ENCODE measurements at places on chromosomes 7 and 10.

GRCh38 chr10:70212879-70213278 is 20.4 kb downstream of the PPA1 start:
- no peak for DNase-seq

- DNase-seq, result no peak
Measured at GRCh38 chr7:29463504-29464158, 100.0 kb upstream of the PRR15 start.

- peak; percentile 52 for DNase-seq
Measured at GRCh38 chr10:21993360-21994001, 10.0 kb downstream of the DNAJC1 start.

DNA sequence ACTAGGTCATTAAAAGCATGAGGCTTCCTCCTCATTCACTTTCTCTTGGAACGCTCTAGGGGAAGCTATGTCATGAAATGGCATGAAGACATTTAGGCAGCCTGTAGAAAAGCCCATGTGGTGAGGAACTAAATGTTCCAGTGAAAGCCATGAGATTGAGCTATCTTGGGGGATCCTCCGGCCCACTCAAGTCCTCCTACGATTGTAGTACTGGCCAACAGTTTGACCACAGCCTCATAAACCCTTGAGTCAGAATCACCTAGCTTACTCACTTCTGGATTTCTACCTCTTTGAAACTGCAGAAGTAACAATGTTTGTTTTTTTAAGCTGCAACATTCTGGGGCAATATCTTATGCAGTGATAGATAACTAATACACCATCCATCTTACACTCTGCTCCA is 605.1 kb downstream of the SORCS1 start:
- no peak for DNase-seq

- DNase-seq, result no peak
Measured at GRCh38 chr10:77309092-77309491, 328.5 kb downstream of the KCNMA1 start.

- no peak for DNase-seq
Measured at GRCh38 chr10:26216585-26217395, at the start of gene GAD2. GAD2 (plus strand) TSS chr10:26216774; CDS start chr10:26216810, 36 bp downstream.

GRCh38 chr10:70758757-70759514 is 26.2 kb downstream of the TBATA start:
- DNase-seq, result peak; percentile 62

DNA sequence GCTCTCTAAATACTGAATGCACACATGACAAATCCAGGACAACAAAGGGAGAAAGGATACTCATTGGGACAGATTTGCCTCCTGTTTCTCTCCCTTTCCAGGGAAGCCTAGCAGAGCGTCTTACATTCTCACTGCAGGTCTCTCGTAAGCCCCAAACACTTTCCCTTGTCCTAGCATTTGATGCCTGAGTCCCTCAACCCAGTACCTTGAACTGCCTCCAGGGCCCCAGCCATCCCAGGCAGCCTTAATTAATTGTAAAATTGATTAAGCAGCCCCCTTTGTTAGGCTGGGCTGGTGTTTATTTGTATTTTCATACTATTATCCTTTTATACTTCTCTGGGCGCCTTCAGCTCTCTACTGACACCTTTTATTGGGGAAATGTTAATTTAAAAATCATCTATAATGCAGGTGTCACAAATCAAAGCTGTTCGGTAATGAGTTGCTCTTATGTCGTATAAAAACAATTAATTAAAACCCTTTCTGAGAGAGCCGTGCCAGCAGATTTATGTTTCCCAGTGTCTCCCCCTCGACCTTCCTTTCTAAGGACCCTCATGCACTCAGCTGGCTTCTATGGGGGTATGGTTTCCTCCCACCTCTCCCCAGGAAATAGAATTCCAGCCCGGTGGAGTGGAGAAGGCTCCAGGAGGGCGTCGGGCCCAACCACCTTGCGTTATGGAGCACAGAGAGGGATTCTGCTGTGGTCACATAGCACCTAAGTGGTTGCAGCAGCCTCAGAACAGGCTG is 243.8 kb downstream of the RPS24 start:
- no peak for DNase-seq

- DNase-seq, result no peak
Measured at GRCh38 chr10:7449063-7449695, 38.3 kb upstream of the SFMBT2 start.

DNA sequence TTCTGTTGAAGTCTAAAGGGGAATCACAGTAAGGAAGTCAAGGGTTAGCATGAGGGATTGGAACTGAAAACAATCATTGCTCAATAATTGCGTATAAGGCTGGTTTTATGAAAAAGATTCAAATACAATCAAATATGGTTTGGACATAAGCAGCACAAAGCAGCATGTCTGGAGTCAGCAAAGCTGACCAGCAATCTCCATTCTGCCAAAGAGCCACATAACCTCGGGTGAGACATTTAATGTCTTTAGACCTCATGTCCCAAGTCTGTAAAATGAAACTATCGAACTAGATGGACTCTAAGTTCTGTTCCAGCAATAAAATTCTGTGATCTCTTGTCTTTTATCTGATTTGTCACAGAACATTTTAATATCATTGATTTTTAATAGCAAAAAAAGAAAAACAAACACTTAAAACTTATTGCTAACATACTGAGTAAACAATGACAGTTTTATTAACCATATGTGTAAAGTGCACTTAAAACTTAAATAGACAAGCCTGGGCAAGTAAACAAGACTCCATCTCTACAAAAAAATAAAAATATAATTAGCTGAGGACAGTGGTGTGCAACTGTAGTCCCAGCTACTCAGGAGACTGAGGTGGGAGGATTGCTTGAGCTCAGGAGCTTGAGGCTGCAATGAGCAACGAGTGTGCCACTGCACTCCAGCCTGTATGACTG is 217.0 kb downstream of the MAGI2 start:
- DNase-seq, result no peak

GRCh38 chr10:65395631-65396030 is 1530.2 kb upstream of the LRRTM3 start:
- DNase-seq, result no peak

- no peak for DNase-seq
Measured at GRCh38 chr10:101249171-101249581, 19.9 kb upstream of the LBX1 start.

- DNase-seq, result no peak
Measured at GRCh38 chr10:71723311-71723710, 3.7 kb upstream of the C10orf105 start.

GRCh38 chr10:99695761-99696160 is 36.2 kb downstream of the COX15 start:
- no peak for DNase-seq

DNA sequence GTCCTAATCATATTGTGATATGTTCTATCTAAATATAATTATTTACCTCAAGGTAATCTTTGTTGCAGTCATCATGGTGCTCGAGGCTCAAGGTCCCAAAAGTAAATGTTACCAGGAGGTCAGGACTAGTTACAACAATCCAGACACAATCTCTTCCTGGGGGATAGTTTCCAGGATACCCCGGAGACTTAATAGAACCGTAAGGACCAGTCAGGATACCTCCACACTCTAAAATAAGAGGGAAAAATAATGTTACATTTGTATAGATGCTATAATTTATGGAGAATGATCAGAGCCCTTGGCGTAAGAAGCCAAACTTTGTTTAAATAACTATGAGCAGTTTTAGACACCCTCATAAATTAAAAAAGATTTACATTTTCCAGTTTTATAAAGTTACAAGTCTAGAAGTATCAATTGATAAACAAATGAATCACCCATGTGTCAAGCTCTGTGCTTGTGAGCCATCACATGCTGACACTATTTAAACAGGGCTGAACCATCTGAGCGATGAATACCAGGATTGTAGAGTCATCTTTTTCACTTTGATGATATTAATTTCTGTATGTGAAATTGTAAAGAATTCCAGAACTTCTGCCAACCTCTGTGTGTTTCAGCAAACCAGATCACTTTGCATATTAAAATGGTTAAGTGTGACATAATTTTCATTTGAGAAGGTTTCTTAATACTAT is 41.3 kb downstream of the CUBN start:
- no peak for DNase-seq

- no peak for DNase-seq
Measured at GRCh38 chr7:127650847-127651555, 993 bp upstream of the SND1 start.

DNA sequence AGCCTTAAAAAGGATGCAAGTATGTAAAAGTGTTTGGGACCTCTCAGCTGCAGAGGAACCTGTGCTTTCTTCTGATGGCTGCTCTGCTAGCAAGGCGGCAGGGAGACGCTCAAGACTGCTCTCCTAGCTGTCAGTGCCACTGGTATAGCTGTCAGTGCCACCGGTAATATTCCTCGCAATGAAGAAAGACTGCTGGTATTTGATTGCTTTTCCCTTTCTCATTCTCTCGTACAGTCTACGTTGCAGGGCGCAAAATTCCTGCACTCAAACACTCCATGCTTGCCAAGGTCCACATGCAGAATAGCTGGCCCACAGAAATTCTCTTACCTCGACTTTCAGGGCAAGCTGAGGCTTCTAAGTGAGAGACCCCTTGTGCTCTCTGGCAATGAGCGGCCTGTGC is 432.6 kb upstream of the KLF6 start:
- DNase-seq, result no peak

DNA sequence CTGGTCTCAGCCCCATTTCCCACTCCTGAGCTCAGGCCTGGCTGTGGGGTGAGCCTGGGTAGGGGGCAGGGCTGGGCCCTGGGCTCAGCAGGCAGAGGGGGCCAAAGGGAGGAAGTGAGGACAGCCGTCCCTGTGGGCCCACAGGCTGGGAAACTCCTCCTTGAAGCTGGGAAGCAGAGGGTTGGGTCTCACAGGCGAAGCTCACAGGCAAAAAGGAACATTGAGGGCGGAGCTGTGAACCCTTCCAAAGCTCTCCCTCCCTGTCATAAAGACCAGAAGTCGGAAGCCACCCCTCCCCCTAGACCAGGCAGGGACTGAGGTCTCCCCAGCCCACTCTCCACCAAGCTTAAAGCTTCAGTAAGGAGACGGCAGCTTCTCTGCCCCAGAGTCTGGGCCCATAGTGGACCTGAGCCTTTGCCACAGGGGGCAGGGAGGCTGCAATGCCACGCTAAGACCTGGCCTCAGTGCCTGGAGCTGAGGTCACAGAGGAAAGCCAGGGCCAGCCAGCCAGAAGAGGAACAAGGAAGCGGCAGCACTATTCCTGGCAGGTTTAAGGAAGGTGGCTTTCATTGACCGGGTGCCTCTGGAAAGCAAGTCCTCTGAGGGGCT is 1.0 kb upstream of the KCP start:
- no peak for DNase-seq

- DNase-seq, result no peak
Measured at GRCh38 chr10:96413151-96413787, 54.5 kb upstream of the OPALIN start.

GRCh38 chr7:36088966-36089365 is 64.1 kb upstream of the EEPD1 start:
- DNase-seq, result no peak

- no peak for DNase-seq
Measured at GRCh38 chr7:21708096-21708495, 165.3 kb downstream of the DNAH11 start.

DNA sequence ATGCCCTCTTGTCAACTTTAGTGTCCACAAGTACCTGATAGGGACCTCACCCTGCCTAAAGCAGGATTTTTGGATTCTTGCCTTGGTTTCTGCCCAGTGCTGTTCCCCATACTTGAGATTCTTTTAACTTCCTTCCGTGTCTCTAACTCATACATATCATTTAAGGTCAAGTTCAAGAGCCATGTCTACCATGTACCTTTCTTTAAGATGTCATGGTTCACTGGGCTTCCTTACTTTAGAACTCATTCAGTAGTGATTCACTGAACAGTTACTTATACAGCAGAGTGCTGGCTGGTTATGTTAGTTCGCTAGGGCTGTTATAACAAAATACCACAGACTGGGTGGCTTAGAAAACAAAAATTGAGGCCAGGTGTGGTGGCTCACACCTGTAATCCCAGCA is 5.0 kb upstream of the CFAP58 start:
- DNase-seq, result no peak

GRCh38 chr10:29773675-29774091 is 138.9 kb upstream of the SVIL start:
- DNase-seq, result no peak

- DNase-seq, result no peak
Measured at GRCh38 chr7:139886899-139887298, 57.8 kb downstream of the TBXAS1 start.

- DNase-seq, result no peak
Measured at GRCh38 chr10:93745408-93746065, 12.2 kb upstream of the LGI1 start.

- DNase-seq, result no peak
Measured at GRCh38 chr10:81873932-81874816, 820 bp upstream of the NRG3 start.

GRCh38 chr7:132828502-132828901 is 252.2 kb upstream of the PLXNA4 start:
- DNase-seq, result no peak

DNA sequence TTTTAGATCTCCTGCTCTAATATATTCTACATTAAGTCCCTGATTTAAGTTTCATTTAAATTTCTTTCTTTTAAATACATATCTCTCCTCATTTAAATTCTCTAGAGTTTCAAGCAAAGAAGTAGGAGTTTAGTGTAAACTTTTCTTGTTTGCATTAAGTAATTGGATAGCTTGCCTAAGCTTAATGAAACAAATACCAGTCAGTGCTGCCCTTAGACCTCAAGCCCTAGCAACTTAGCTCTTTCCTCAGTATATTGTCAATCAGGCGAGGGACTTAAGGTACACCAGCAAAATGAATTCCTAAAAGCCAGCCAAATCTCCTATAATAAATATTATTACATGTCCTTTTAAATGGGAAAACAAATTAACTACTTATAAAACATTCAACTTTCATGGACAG is 101.5 kb downstream of the CHCHD3 start:
- DNase-seq, result no peak

DNA sequence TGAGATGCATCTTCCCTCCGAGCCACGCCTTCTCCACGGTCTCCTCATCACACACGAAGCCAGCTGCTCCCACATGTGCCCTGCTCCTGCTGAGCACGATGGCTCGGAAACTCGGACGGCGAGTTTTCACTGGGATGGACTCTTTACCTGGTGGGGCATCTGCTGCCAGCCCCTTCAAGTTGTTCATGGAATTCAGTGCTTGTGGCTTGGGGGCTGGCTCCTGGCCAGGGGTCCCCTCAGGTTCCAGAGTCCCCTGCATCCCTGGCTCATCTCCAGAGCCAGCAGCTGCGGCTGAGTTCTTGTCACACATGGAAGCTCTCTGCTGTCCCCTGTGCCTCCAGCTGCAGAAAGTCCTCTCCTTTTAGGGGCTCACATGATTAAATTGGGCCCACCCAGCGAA is 654.0 kb downstream of the SDK1 start:
- DNase-seq, result no peak

DNA sequence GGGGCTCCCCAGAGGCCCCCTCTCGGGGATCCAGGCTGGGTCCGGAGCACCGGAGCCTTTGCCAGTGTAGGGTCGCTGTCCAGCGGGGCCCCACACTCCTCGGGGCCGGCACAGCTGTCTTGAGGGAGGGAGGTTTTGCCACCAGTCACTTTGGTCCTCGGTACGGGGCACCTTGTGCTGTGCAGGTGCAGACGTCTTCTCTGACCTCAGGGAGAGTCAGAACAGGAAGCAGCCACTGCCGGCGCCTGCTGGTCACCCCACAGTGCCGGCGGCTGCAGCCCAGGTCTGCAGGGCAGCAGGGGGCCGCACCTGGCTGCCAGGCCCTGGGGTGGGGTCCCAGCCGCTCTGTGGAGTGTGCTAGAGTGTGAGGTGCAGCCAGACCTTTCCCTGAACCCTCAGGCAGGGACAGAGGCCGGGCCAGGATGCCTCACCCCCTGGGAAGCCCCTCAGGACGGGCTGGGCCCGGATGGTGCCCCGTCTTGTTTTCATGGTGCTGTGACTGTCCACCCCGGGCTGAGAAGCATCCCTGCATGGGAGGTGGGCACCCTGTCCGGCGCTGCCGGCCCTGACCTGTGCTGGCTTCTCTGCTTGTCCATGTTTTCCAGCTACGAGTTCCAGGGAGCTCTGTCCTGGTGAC is 8.2 kb downstream of the MAFK start:
- DNase-seq, result no peak

- no peak for DNase-seq
Measured at GRCh38 chr7:70717553-70718329, 414.2 kb upstream of the GALNT17 start.

All from CD4-positive, alpha-beta T cell treated with Interleukin-15 for 4 hours (primary cell).